ENCODE measurements at places on chromosomes 6 and 20.

DNA sequence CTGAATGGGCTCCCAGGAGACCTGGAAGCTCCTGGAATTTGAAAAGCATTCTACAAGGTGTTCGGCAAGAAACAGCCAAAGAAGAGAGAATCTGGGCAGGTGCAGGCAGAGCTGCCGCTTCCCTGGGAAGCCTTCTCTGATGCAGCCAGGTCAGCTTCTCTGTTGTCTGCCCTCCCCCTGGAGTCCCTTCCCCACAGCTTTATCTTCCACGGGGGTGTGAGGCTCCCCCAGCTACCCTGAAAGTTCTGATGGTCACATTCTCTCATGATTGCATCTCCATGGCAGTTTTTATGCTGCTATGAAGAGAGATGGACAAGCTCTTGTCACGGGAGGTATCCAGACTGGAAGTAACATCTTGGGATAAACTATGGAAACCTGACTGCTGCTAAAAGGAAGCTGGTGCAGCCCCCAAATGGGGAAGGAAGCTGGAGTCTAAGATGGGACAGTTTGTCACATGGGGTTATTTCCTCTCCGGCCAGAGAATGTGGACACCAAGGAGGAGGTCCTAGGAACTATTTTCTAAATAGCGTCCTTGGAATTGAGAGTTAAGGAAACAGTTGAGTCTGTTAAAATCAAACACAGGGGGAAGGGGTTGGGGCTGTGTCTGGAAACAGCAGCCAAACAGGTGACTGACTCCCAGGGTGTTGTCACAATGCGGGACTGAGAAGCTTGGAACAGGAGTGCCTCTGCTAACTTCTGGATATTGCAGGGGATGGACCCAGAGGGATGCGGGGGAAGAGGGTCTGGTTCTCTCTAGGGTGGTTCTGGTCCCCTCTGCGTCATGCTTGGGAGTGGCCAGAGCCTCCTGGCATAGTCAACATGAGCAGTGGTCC lies 91.1 kb downstream of the ASXL1 start:
- DNase-seq = no peak

DNA sequence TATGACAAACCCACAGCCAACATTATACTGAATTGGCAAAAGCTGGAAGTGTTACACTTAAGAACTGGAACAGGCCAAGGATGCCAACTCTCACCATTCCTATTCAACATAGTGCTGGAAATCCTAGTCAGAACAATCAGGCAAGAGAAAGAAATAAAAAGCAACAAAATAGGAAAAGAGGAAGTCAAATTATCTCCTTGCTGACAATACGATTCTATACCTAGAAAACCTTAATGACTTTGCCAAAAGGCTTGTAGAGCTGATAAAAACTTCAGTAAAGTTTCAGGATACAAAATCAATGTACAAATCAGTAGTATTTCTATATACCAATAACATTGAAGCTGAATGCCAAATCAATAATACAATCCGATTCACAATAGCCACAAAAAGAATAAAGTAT lies 32.4 kb downstream of the OR5V1 start:
- no peak for DNase-seq

DNA sequence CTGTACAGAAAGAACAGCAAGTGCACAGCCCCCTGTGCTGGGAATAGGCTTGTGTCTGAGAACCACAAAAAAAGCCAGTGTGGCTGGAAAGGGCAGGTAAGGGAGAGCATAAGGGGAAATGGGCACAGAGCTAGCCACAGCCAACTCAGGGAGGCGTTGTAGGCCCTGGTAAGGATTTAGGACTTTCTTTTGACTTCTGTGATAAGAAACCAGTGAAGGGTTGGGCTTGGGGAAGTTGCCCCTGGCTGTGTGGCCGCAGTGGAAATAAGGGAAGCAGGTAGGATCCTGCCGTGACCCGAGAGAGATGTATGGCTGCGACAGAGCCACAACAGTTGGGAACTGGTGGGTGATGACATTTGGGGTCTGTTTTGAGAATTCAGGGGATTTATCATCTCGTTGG lies 30.0 kb upstream of the PHACTR2 start:
- no peak for DNase-seq

DNA sequence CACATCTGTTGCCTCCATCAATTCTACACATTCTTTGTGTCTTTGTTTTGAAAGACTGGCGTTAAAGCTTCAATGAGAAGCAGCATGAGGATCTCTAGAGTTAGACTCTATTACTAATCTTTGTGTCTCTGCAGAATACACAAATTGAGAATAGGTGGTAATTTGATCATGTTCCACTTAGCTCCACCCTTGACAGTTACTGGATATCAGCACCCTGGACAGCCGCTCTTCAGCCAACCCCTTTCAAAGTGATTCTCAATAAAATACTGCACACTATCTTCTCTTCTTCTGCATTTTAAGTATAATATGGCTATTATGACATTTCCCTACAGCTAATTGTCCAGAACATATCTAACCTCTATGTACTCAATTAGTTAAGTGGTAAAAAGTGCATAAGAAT lies 54.3 kb upstream of the CNR1 start:
- DNase-seq = no peak

GRCh38 chr6:38012573-38012972 lies 193.0 kb downstream of the ZFAND3 start:
- DNase-seq = no peak

- DNase-seq = no peak
Observed at GRCh38 chr6:12963567-12963966, 247.0 kb downstream of the PHACTR1 start.

DNA sequence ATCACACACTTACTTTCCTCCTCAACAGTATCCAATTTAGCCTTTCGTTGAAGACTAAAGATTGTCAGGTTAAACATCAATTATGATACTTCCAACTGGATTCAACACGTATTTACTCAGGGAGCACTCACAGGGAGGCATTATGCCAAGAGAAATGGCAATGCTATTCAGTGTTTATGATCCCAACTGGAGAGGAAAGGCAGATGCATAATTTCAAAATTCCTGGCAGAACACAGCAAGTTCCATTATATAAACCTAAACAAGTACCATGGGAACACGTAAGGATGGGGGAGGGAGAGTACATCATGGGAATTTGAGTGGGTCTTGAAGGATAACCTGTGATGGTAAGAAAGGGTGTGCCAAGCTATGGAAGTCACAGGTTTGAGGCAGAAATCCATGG lies 112.7 kb downstream of the ISM1 start:
- no peak for DNase-seq

GRCh38 chr6:12119085-12119588 lies 107.0 kb downstream of the HIVEP1 start:
- no peak for DNase-seq

DNA sequence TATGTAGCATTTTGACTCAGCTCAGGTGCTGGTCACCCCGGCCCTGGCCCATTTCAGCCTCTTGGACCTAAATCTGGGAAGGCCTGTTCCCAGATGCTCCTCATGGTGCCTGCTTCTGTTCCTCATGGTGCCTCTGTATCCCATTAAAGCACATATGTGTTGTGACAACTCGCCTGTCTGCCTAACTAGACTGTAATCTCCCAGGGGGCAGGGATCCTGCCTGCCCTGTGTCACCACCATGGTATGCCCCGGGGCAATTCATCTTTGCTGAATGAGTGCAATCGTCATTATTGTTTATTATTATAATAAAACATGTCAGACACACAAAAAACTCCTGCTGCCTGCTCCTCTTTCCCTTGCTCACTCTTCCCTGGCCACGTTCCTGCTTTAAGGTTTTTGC lies 62.0 kb downstream of the ZFP64 start:
- DNase-seq = no peak

DNA sequence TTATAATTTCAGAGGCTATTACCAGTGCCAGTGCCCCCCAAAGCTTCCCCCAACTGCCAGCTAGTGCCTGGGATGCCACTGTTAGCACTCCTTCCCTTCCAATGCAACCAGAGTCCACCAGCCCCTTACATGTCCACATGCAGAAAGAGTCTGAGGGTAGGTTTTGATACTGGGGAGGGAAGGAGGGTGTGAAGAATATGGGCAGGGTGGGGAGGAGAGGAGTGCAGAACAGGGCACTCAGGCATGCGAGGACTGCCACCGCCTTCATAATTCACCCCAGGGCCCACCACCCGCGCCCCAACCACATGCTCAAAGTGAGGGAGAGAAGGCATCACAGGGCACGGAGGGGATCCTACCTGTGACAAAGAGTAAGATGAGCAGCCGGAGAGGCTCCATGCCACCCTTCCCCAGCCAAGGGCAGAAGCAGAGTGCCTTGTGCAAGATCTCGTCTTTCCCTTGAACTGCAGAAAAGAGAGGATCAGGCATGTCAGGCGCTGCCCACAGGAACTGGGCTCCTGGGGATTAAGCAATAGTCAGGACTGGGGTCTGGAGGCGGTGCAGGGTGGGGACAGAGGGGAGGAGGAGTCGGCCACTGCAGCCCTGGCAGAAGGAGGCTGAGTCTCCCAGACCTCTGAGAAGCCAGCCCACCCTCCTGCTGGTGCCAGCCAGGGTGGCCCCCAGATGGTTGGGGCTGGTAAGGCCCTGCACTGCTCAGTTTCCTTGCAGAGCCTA lies at the start of gene TREM2:
Gene TREM2 (minus strand): TSS at position 430 of the 732 bp plus-strand sequence. CDS start 34 bp downstream, at position 396.
- peak; percentile 30 for DNase-seq

GRCh38 chr20:44467289-44467883 lies 8.3 kb upstream of the TTPAL start:
- no peak for DNase-seq
